ENCODE measurements at places on chromosomes 11 and 22. TPM values are rescaled to one million over a fixed set of nuclear protein-coding genes. Genes with fewer than 3 reads are reported as not detected.
A peak's percentile ranks its signal among the peaks of the same experiment; 100 is the strongest.

GRCh38 chr22:29266564-29267461 lies 968 bp downstream of the RHBDD3 start:
- DNase-seq, result peak; percentile 58

DMC1 gene
- total RNA-seq, result not detected

- DNase-seq, result peak; percentile 34
Observed at GRCh38 chr11:69922596-69923111, 103.4 kb upstream of the FGF3 start.

GRCh38 chr22:19218541-19219233 lies 40.2 kb upstream of the SLC25A1 start:
- DNase-seq, result no peak

DNA sequence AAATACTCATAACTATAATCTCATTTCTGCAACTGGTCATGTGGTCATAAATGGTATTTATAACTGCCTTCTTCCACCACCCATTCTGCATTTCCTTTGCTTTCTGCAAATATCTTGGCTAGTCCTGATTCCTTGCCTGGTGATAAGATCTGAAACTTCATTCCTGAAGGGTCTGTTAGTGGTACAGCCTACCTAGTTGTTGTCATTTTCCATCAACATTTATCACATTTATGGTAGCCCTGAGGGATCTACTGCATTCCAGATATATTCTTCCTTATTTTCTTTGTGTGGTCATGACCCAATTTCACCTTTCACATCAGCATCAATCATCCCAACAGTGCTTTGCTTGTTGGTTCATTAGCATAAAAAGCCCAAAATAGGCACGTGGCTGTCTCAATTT lies 50.1 kb downstream of the DDX6 start:
- DNase-seq, result no peak

KIRREL3 gene
- not detected for total RNA-seq

CLDN5 gene
- 274 TPM for total RNA-seq

GRCh38 chr11:134330611-134331353 lies 1.0 kb upstream of the GLB1L2 start:
- no peak for DNase-seq

DNA sequence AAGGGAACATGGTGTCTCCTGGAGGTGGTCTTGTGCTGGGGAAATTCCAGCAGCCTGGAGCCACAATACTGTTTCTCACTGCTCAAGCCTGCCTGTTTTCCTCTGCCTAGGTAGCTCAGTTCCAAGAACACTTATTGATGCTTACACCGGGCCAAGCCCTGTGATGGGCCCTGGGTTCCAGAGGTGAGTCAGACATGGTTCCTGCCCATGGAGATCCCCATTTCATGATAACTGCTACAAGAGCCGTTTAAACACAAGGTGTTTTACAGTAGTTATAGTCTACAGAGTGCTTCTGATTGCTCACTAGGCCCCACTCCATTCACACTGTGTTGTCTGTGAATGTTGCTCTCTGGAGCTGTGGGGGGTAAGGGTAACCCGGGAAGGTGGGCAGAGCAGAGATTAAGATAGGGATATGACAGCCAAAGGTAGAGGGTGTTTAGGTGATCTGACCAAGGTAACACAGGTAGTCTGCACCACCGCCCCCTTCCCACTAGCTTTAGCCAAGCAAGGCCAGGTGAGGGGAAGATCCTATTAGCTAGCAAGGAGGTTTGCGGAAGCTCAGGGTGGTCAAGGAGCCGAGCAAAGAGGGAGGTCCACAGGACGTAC lies 696 bp upstream of the MICAL2 start:
- no peak for DNase-seq

- DNase-seq, result no peak
Observed at GRCh38 chr11:15118431-15118830, 3.7 kb downstream of the INSC start.

DNA sequence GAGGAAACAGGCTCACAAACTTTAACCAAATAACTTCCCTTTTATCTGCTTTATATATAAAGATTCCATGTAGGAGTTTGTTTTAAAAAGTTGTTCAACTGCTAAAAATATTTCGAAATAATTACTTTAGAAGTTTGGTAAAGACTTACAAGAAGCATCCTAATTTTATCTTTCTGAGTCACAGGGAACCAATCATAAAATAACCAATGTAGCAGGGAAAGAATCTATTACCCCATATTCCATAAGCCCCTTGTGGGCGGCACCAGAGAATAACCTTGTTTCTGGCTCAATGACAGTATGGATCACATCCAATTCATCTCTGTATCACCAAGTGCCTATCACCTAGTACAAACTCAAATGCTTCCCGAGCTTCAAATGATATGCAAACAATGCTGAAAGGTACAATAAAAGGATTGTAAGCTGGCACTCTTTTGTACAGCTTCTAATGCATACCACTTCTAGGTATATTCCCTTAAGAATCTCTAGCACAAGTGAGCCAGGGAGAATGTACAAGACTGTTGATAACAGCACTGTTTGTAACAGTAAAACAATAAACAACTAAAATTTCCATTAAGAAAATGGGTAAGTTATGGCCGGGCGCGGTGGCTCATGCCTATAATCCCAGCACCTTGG lies 158.4 kb downstream of the ATG16L2 start:
- no peak for DNase-seq

DNA sequence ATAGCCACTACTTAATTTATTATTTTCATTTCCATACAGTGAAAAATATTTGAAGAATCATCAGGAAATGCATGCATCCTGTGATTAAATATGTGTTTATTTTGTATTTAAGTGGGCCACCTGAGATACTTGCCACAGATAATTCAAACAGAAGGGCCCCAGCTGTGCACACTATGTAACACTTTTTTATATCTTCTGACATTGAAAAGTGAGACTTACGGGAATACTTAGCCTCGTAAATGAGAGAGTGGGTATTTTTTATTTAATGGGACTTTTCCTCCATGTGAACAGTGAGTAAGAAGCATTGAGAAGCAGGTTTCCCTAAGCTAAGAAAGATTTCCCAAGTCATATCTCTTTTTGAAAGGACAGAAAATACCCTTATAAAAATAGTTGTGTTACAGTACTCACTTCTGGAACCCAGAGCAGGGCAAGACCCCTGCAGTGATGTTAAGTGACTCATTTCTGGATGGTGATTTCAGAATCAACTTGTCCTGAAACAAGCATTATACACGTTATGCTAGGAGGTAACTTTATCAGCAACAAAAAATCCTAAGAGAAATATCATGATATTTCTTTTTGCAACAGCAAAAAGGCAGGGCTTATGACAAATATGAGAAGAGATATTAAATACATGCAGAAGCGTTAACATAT lies 478.1 kb upstream of the CHORDC1 start:
- no peak for DNase-seq

GRCh38 chr11:45145379-45146071 lies 914 bp upstream of the PRDM11 start:
- peak; percentile 72 for DNase-seq

OR10G6 gene
- not detected for total RNA-seq

- no peak for DNase-seq
Observed at GRCh38 chr11:29119116-29119515, 897.7 kb downstream of the KCNA4 start.

CDC42EP2 gene
- 27.5 TPM for total RNA-seq

DNA sequence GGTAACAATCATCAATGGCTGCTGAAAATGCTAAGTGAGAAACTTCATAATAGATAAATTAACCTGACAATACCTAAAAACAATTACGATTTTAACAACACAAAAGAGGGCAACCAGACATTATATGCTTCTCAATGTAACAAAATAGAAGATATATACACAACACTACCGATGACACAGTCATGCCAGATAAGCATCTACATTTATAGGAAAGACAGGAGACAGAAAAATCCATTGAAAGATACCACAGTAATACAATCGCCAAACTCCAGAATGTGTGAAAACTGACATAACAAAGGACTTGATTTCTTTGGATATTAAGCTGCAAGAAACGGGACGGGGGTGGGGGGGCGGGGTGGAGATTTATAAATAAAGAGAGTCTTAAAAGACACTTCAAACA lies 28.3 kb downstream of the USP28 start:
- DNase-seq, result no peak

GRCh38 chr22:24059121-24059520 lies 48.0 kb downstream of the CABIN1 start:
- no peak for DNase-seq

DNA sequence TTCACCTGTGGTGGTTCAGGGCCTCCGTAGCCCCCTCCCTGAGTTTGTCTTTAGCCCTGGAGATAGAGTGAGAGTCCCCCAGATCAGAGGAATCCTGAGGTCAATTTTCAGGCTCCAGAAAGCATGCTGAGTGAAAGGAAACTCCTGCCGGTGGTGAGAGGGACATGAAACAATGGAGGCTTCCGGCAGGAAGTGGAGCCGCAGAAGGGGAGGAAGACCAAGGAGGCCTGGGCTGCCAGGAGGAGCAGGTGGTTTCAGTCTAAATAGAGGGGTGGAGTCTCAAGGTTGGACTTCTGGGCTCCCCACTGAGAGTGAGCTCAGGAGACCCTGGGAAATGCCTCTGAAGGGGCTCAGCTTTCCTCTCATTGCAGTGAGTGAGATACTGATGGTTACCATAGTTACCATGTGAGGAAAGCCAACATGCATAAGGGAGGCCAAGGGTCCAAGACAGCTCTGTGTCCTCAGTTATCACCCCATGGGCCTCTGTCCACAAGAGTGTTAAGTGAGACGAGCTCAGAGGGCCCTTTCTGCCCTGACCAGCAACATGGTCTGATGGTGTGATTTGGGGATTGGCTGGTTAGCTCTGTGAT lies 10.7 kb downstream of the SLCO2B1 start:
- no peak for DNase-seq

DNA sequence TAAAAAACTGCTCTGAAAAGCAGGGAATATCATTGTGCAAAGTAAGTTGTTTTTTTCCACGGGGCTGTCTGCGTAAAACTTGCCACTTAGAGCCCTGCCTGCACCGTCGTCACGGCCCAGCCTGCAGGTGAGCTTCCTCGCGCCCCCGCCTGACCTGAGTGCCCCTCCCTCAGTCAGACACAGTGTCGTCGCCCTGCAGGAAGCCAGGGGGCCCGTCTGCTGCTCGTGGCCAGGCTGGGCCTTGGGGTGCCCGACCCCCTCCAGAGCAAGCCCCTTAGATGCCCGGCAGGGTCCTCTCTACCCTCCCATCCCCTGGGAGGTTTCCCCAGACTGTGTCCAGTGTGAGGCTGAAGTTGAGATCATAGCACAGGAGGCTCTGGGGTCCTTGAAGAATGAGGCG lies 31.6 kb downstream of the SBF1 start:
- no peak for DNase-seq

Data from upper lobe of right lung (tissue), 1 donor.